Activated CD4-positive, alpha-beta T cell treated with anti-CD3 and anti-CD28 coated beads for 4 hours (primary cell): ENCODE measurements at places on chromosomes 6 and 20.
A peak's percentile ranks its signal among the peaks of the same experiment; 100 is the strongest.

GRCh38 chr6:156449128-156449527, 328.1 kb upstream of the ARID1B start:
- no peak for DNase-seq

DNA sequence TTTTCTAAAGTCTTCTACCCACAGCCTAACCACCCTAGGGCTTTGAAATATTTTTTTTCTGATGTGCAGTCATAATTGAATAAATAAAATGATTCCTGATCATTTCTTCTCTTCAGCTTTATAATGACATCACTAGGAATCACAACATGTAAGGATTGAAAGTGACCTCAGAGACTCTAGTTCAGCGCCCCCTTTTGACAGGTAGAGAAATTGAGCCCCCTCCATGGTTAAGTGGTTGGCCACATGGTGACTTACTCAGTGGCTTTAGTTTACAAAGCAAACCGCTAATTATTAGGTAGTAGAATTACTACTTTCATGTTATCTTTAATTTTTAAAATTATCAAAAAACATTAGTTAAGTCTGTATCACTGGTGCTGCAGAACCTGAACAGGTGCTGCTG, 13.3 kb upstream of the SLC2A12 start:
- peak; percentile 12 for DNase-seq

DNA sequence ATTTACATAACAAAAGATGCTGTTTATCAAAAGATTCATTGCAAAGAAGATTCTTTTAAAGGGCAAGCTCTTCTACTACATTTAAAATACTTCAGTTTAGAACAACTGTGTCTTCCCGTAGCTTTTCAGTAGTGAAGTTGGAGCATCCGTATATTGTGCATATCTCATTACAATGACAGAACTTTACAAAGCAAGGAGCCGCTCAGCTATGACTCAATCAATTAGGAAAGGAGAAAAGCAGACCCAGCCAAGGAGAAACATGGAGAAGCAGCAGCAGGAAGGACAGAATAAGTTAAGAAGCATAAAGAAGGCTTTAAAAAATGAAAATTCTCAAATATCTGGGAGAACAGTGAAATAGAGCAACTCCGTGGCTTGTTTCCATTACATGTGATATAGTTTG, 132.6 kb upstream of the SMLR1 start:
- DNase-seq: no peak

DNA sequence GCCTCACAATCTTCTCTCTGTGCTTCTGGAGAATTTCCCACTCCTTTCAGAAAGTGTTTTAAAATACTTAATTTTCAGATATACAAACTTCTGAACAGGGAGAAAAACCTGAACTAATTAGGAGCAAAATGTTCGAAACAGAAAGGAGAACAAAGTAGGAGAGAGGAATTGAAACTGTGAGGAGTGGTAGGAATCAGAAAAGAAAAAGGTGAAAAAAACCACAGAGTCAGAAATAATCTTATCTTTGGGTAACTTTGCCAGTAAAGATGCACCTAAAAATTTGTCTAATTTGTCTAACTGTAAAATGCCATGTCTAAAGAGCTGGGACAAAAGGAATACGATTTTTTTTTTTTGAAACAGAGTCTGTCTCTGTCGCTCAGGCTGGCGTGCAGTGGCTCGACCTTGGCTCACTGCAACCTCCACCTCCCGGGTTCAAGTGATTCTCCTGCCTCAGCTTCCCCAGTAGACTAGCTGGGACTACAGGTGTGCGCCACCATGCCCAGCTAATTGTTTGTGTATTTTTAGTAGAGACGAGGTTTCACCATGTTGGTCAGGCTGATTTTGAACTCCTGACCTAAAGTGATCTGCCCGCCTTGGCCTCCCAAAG, 4.7 kb upstream of the RIPOR2 start:
- DNase-seq: no peak

- no peak for DNase-seq
Observed at GRCh38 chr6:28522594-28523240, 3.0 kb upstream of the GPX5 start.

DNA sequence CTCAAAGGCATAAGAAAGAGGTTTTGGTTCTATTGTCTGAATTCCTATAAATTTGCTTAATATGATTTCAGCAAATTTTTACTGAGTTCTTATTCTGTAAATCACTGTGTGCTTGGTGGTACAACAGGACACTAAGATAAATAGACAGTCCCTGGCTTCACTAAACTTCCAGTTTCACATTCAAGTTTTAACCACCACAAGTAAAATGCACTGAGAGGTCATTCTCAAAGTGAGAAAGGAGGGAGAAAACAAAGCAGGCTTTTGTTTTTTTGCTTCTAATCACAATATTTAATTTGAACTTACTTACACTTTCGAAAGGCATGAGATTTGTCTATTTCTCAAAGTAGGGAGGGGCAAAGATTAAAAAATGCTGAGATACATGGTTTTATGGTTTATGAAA, 445.7 kb downstream of the CDC5L start:
- no peak for DNase-seq

DNA sequence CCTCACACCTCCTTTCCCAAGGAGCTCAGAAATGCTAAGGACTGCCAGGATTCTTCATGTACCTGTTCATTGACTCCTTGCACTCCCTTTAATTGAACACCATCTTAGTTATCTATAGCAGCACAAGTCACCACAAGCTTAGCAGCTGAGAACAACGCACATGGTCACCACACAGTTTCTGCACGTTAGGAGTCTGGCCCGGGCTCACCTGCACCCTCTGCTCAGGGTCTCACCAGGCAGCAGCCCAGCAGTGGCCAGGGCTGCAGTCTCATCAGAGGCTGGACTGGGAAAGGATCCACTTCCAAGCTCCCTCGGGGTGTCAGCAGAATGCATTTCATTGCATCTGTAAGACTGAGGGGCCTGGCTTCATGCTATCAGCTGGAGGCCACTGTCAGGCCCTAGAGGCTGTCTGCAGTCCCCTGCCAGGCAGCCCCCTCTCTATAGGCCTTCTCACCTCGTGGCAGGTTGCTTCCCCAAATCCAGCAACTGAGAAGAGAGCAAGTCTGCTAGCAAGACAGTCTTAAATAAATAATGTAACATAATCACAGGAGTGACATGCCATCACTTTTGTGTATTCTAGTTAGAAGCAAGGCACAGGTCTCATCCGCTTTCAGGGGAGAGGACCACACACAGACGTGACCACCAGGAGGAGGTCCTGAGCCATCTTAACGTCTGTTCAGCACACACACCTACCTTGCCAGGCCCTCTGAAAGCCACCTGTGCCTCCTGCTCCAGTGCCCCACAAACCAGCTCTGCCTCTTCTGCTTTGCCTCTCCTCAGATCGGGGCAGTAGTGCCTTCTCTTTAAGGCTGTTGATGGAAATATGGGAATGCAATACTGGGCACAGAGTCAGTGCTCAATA, 165.2 kb upstream of the CST7 start:
- no peak for DNase-seq

DNA sequence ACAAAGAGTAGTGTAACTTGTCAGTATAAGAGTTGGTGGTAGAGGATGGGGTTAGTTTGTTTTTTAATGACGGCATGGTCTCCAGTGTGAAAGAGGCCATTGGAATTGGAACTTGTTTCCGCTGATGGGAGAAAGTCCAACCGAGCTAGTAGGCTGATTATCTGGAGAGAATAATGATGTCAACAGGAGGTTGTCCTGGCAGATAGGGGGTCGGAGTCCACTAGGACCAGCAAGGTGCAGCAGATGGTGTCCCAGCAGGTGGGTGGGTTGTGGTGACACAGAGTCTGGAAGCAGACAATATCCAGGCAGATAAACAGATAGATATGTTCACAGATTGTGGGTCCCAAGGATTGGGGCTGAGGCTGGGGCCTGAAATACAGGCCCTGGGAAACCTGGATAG, 35.1 kb downstream of the PKIB start:
- DNase-seq: no peak

DNA sequence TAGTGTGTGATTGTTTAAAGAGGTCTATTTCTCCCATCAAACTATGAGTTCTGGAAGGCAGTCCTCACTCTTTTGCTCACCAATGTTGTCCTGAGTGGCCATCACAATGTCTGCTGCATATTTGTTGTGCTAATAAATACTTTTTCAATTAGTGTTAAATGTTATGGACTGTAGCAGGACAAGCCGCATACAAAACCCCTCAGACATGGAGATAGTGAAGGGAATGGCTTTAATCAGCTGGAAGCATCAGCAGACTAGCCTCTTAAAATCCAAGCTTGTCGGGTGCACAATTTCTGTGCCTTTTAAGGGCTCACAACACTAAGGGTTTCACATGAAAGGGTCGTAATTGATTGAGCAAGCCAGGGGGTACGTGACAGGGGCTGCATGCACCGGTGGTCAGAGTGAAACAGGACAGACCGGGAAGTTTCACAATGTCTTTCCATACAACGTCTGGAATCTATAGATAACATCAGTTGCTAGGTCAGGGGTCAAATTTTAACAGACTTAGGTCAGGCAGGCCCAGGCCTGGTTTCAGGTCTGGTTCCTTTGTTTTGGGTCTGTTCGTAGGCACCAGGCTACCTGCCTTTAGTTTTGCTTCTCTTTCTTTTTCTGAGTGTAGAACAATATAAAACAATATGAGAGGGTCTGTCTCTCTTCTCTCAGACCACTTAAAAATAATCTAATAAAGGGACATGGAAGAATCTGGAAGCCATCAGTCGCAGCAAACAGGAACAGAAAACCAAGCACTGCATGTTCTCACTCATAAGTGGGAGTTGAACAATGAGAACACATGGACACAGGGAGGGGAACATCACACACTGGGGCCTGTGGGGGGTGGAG, 327.6 kb upstream of the HTR1E start:
- no peak for DNase-seq

DNA sequence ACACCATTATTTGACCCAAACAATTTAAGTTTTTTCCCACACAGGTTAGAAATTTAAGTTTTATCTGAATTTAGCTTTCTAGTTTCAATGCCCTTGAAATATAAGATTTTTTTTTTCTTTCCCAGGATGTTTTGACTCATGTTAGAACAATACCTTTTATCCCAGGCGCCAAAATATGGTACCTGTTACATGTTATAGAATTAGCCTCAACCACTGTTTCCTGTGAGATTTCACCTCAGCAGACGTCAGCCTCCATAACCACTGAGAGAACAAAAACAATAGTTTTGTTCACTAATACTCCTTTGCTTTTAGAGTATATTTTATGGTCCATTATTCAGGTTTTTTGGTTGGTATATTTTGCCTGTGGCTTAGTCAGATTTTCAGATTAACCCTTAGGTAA, 302.9 kb downstream of the CDKAL1 start:
- DNase-seq: no peak

- peak; percentile 62 for DNase-seq
Observed at GRCh38 chr6:27890445-27891319, 21.5 kb downstream of the OR2B2 start.

- no peak for DNase-seq
Observed at GRCh38 chr6:143655541-143655940, 22.2 kb upstream of the PHACTR2 start.

GRCh38 chr6:148885136-148885865, 138.5 kb downstream of the UST start:
- no peak for DNase-seq

DNA sequence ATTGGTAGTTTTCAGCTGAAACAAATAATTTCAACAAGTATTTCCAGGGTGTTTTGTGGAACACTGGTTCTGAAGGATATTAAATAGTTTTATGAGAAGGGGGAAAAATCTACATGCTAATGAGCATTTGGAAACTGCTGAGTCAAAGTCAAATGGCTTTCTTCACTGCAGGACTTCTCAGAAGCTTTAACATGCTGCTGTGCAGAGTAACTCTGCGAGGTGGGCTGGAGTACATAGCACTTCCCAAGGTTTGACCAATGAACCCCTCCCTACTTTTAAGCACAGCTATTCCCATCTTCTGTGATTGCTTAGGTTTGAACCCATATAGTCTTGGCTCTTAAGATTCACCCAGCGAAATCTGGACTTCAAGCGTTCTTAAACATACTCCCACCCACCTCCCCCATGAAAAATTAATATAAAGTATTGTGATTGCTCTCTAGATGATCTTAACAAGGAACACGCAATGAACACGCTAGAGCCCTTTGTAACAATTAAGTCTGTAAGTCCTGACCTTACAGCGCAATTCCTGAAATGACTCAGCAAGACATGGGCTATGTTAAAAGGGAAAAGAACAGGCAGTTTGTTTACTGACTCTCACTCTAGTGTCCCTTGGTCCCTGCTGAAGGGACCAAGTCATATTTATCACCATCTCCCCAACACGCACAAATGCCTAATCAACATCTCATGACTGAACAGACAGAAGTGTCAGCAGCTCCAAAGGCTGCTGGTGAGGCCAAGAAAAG, 105.2 kb downstream of the NFATC2 start:
- no peak for DNase-seq

- no peak for DNase-seq
Observed at GRCh38 chr6:136696783-136697364, 95.4 kb downstream of the MAP3K5 start.

DNA sequence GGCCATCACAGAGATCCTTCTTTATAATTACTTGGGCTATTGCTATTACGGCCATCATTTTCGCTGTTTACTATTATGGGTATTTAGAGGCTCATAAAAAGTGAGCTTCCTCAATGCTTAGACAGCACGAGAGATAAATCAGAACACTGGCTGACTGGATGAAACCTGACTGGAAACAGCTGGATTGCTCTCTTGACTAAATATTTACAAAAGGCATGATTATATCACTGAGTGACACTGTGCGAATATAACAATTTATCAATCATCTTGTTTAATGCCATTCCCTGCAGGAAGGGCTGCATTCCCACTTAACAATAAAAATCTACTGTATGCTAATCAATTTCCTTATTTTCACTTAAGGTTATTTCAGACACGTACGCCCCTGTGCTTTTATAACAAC, 260.1 kb upstream of the ARID1B start:
- DNase-seq: no peak

DNA sequence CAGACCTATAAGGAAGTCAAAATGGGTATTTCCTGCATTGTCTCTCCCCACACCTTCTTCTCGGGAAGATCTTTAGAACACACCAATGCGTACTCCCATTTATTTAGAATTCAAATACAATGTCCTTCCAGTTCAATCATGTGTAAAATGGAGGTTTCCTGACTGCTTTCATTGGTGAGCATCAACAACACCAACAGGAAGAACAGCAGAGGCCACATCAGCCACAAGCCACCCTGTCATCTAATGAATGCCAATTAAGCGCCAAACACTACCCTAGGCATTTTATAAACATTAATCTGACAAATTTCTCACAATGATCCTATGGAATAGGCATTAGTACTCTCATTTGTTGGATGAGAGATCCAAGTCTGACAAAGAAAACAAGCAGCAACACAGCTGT, 68.4 kb upstream of the SMLR1 start:
- DNase-seq: no peak

- no peak for DNase-seq
Observed at GRCh38 chr6:170048615-170049256, 242.1 kb downstream of the DLL1 start.
